ENCODE measurements at places on chromosomes 2 and 18.

DNA sequence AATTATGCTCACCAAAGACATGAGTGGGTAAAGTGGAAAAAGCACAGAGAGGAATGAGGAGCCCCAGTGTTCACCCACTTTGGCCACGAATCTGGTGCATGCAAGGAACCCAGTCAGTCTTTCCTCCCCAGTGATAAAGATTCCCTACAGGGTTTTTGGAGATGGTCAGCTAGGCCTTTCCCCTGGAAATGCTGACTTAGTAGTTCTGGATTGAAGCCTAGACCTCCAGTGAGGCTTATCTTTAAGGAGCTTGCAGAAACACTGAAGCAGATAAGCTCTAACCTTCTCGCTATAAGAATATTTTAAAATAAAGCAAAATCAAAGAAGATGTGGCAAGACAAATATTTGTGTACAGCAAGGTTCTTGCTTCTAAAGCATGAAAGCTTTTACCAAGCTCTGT lies 178.3 kb upstream of the CCDC68 start:
- DNase-seq: no peak

DNA sequence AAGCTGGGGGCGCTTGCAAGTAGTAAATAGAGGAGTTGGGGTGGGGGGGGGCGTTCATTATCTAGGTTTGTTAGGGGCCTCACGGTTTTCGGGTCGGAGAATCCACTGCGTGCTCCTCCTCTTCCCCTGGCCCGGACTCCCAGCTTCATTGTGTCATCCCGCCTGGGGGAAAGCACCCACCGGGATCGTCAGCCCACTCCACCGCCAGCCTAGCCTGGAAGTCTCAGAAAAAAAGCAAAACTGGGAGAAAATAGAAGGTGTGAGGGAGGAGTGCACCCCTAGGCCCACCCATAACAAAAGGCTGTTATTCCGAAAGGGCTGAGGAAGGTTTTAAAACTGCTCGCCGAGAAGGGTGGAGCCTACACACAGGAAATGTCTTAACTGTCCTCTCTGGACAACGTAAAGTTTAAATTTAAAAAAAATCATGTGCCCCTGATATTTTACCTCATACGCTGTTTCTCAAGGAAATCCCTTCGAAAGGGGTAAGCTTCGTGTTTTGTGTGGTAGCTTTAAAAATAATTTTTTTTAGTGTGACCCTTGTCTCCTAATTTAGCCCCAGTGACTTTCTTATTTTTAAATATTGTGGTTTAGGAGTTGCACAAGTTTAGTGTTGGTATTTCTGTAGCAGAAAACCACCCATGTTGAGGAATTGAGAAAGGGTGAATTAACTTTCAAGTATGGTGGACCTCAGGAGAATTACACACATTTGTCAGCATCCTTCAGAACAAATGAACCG lies 104.2 kb downstream of the SPTBN1 start:
- no peak for DNase-seq

DNA sequence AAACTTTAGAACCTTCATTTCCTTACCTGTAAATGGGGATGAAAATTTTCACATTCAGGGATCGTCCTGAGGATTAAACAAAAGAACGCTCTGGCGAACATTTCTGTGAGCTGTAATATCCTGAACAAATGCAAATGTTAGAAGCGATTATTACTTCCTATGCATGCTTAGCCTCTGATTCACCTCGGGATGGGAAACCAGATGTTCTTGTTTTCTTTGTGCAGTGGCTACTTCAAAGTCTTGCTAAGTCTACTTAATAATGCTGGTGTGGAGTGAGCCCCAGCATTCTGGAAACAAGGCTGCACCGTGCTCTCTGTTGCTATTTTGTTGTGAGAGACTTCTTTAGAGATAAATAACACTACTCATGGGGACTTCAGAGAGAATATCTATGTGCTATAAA lies 119.1 kb upstream of the PELI1 start:
- DNase-seq: no peak

GRCh38 chr2:98474979-98475632 lies 30.4 kb downstream of the INPP4A start:
- DNase-seq: no peak

DNA sequence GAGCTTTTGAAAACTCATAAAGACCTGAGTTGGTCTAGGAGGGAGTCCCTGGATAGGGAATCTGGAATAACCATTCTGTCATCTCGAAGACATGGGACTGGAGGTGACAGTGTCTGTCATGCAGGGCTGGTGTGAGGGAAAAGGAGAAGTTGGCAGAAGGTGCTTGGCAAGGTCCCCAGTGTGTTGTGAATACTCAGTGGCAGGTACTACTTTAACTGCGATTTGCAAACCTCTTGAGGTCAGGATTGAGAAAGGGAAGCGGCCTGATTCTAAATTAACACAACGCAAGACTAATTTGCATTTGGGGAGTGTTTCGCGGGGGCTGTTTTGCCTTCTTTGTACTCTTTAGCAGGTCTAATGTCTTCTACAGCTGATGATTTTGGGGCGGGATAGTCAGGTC lies 77.0 kb upstream of the TMEM200C start:
- DNase-seq: no peak

DNA sequence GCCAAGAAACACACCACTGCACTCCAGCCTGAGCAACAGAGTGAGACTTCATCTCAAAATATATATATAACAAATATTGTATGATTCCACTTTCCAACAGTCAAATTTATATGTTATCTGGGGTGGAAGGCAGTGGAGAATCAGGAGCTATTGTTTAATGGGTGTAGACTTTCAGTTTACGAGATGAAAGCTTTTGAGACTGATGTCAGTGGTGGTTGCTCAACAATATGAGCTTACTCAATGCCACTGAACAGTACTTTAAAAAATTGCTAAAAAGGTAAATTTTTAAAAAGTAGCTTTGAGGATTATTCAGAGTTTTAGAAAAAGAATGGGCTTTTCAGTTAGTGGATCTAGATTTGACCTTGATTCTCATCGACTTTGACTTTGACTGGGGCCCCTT lies 105.9 kb upstream of the ST6GAL2 start:
- DNase-seq: no peak

GRCh38 chr2:9782197-9782719 lies 61.0 kb upstream of the TAF1B start:
- DNase-seq: no peak

DNA sequence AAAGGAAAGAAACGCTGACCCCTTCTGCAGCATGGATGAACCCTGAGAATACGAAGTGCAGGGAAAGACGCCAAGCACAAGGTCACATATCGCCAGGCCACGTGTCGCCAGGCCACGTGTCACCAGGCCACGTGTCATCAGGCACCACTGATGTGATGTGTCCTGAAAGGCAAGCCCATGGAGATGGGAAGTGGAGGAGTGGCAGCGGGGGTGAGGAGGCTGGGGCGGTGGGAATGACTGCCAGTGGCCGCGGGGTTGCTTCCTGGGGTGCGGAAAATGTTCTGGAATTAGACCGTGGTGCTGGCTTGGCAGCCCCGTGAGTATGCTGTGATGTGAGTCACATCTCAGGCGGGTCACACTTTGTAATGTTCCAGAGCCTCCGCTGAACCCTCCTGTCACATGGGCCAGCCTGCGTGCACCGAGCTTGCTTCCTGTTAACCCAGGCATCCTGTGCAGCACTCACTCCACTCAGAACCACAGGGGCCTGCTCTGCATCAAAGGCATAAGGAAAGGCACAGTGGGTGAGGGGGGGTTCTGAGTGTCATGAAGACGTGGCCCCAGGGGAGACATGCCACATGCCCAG lies 39.0 kb downstream of the SLC66A2 start:
- DNase-seq: no peak

DNA sequence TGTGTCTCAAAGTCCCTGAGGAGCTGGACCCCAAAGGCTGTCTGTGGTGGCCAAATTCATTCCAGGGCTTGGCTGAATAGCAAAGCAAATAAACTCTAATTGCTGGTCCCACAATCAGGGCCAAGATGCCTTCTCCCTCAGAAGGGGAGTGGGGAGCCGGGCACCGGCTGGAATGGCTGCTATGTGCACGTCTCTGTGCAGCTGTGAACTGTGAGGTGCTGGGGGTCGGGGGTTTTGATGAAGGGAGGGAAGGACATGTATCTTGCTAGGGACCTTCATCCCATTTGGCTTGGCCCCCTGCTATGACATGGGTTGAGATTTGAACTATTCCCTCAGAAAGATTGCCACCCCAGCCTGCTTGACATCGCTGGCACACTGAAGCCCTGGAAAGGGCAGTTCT lies 60.4 kb downstream of the CIB4 start:
- no peak for DNase-seq

- peak; percentile 5 for DNase-seq
Observed at GRCh38 chr2:173264603-173265366, 89.9 kb upstream of the CDCA7 start.

GRCh38 chr2:215773728-215774127 lies 239.6 kb downstream of the MREG start:
- peak; percentile 67 for DNase-seq

GRCh38 chr18:46488471-46489213 lies 168.4 kb downstream of the LOXHD1 start:
- no peak for DNase-seq

DNA sequence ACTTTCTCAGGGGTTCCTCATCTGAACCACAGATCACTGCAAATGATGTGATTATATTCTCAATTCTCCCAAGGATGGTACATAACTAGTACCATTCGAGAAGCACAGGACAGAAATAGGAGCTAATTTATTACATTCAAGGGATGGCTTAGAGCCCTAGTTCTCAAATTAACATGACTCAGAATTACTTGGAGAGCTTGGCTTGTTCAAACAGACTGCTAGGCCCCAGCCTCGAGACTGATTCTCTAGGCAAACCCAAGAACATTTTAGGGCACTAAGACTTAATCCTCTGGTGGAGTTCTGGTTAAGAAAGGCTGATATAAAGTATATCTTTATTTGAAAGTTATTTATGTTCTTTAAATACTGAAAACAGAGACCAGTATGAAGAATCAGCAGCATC lies 35.8 kb downstream of the HIBCH start:
- no peak for DNase-seq

DNA sequence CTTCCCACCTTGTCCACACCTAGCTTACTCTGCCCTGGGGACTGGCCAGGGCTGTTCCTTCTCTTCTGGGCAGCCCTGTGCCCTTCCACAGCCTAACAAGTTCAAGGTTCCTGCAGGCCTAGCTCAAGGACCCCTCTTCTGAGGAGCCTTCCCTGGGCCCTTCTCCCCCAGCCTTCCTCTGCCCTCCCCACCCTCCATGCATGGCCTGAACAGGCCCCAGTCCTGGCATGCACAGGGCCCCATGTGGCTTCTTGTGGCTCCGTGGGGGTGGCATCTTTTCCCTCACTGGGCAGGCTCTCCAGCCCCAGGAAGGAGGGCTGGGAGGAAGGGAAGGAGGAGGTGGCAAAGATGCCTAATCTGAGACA lies 162.9 kb downstream of the CELF4 start:
- DNase-seq: no peak

GRCh38 chr2:122367646-122368010 lies 612.2 kb downstream of the TSN start:
- no peak for DNase-seq

GRCh38 chr2:90069290-90069894 lies 1377.9 kb downstream of the RPIA start:
- DNase-seq: no peak

DNA sequence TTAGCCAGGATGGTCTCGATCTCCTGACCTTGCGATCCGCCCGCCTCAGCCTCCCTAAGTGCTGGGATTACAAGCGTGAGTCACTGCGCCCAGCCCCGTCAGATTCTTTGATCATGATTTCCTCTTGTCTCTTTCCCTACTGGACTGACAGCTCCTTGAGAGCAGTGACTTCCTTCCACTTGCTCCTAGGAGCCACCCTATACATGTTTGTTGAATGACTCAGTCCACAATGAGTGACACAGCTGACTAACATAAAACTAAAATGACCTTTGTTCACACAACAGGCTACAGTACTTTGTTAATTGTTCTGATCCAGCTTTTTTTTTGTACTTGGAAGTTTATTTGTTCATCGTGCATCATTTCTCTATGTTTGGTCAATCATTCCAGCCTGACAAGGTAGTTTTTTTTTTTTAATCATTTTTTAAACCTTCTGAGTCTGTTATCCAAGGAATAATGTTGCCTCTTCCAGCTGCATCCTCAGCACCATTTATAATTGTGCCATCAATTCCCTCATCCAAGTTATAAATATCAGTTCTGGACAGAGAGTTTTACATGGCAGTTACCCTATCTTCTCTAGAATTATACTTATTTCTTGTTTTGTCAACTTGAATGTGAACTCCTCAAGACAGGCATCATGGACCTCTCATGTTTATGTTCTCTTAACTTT lies 42.9 kb upstream of the TUBA3E start:
- DNase-seq: no peak

- DNase-seq: no peak
Observed at GRCh38 chr18:3651266-3651665, 201.3 kb downstream of the TGIF1 start.

- DNase-seq: peak; percentile 80
Observed at GRCh38 chr2:23617167-23617810, 232.3 kb downstream of the KLHL29 start.

DNA sequence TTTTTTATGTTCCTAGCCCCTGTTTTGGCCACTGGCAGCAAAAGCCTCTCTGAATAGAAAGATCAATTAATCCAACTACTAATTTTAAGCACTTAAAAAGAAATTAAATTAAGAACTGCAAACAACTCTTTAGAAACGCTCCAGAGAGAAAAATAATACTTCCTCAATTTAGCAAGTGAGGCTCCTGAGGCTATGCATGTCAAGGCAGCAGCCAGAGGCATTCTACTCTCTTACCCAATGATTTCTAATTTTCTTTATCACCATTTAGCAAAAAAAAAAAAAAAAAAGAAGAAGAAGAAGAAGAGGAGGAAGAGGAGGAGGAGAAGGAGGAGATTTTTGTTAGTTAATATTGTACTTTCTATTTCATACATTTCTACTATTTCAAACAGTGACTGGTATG lies 68.5 kb downstream of the TMEM237 start:
- DNase-seq: no peak

- no peak for DNase-seq
Observed at GRCh38 chr2:119608553-119608952, 64.3 kb downstream of the CFAP221 start.

DNA sequence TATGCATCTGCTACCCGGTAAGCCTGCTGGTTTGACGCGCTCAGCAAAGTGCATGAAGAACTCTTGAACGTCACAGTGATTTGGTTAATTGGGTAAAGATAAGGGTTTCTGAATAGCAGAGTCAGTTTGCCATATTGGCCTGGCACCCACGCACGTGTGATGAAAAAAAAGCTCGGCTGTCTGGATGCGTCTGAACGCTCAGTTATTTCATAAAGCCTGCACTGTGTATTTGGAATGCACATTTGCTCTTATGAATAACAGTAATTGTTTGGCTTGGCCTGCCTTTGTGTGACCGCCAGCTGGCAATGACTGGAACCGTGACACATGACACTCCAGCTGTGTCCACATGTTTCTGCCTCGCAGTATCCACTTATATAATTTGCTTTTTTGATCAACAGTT lies 129.2 kb upstream of the MEIS1 start:
- DNase-seq: no peak

- DNase-seq: no peak
Observed at GRCh38 chr2:190782264-190782663, 98.4 kb upstream of the GLS start.

GRCh38 chr2:150011161-150011730 lies 423.7 kb upstream of the MMADHC start:
- no peak for DNase-seq

DNA sequence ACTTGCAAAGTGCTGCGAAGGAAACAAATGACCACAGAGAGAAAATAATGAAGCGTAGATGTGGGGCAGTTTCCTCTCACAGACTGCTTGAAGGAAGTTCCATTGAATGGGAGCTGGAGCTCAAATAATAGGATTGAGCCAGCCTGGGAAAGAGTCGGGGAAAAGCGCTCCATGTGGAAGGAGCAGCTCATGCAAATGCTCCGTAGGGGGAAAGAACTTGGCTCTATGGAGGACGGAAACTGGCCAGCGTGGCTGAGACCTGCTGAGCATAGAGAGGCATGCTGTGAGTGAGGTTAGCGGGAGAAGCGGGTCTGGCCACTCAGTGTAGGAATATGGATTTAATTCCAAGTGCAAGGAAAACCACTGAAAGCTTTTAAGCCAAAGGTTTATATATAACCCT lies 28.6 kb upstream of the VIT start:
- no peak for DNase-seq
